ENCODE measurements at places on chromosomes 1 and 21. TPM values are rescaled to one million over a fixed set of nuclear protein-coding genes. Genes with fewer than 3 reads are reported as not detected.

- no peak for ATAC-seq
Measured at GRCh38 chr1:29801561-29801973, 565.2 kb downstream of the PTPRU start.

DNA sequence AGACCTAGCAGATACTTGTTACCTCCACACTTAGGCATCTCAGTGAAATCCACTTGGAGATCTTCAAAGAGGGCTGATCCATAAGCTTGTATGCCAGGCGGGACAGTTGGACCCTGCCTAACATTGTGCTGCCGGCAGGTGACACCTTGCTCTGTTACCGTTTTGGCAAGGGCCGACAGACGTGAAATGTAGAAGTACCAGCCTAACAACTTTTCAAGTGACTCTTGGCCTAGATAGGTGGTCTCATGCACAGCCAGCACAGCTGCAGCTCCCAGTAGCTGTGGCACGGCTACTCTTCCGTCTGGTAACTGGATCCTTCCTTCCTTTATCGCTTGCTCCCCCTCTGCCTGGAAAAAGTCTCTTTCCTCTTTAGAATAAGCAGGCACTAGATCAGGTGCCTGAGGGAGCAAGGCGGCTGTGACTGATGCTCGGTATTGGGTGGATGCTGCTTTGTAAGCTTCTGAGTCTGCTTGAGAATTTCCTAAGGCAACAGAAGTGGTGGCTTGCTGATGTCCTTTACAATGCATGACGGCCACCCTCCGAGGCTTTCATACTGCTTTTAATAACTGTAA lies 713.5 kb downstream of the AMY1C start:
- ATAC-seq = no peak

The C4BPB gene
- total RNA-seq = 0.58 TPM

The MROH9 gene
- total RNA-seq = not detected

The MYOM3 gene
- total RNA-seq = not detected
